GM23338 (cell line): ENCODE measurements at places on chromosomes 4 and X.

DNA sequence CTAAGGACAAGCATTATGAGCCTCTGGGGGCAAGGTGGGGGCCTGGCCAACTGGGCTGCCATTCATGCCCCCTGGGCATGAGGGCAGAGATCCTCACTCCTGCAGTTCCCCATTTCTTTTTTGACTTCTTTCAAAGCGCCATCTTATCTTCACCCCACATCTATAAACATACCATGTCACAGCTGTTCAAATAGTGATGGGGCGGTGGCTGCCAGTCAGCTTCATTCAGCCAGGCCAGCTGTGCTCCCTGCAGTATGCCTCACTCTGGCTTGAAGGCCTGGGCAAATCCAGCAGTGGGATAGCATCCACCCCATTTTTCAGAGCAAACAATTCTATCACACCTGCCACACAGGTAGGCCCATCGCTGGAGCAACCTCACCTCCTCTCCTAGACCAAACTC lies 85.5 kb downstream of the NHSL2 start:
- no peaks in the 10 kb centered on the region for H3K36me3 ChIP-seq
- H3K27ac ChIP-seq = no peak overlapping the region
- H3K27me3 ChIP-seq = no peaks in the 10 kb centered on the region
- H3K4me3 ChIP-seq = no peak overlapping the region

DNA sequence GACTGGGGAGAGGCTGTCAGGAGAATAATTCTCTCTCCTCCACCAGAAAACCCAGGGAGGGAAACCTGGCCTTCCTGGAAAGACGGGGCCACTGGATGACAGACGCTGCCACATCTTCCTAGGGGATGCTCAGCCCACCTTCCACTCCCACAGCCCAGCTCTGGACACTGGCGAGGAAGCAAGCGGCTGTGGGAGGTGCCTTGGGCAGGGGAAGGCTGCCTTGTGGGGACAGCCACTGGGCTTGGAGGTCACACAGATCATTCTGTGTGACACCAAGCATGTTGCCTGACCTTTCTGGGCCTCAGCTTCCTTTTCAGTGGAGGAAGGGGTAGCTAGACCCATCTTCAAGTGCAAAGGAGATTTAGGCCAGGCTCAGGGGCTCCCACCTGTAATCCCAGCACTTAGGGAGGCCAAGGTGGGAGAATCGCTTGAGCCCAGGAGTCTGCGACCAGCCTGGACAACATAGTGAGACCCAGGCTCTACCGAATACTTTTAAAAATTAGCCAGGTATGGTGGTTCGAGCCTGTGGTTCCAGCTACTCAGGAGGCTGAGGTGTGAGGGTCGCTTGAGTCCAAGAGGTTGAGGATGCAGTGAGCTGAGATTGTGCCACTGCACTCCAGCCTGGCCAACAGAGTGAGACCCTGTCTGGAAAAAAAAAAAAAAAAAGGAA lies 9.8 kb upstream of the MSX1 start:
- no peaks in the 10 kb centered on the region for H3K36me3 ChIP-seq
- H3K4me3 ChIP-seq = no peak overlapping the region
- peaks cover 89% of the 10 kb centered on the region for H3K27me3 ChIP-seq
- H3K4me1 ChIP-seq = peaks cover 9% of the 10 kb centered on the region
- no peak for DNase-seq
- H3K27ac ChIP-seq = no peak overlapping the region

DNA sequence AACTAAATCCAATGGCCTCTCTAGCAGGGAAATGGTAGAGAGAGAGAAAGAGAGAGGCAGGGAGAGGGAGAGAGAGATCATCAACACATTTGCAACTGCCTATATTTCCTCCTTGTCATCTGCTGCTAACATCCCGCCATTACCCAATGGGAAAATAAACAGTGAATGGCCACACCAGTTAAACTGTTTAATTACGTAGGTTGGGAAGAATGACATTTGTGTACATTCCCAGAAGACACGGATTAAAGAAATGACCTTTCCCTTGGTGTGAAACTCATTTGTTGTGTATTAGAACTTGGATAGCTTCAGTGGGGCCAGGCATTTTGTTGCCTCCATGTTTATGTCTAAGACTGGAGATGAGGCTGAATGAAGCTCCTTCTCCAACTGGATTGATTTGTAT lies 95.8 kb upstream of the GPC4 start:
- no peaks in the 10 kb centered on the region for H3K27me3 ChIP-seq
- no peak overlapping the region for H3K4me3 ChIP-seq
- H3K4me1 ChIP-seq = peaks cover 9% of the 10 kb centered on the region; the same call in 1 of the 2 replicates
- no peaks in the 10 kb centered on the region for H3K36me3 ChIP-seq

DNA sequence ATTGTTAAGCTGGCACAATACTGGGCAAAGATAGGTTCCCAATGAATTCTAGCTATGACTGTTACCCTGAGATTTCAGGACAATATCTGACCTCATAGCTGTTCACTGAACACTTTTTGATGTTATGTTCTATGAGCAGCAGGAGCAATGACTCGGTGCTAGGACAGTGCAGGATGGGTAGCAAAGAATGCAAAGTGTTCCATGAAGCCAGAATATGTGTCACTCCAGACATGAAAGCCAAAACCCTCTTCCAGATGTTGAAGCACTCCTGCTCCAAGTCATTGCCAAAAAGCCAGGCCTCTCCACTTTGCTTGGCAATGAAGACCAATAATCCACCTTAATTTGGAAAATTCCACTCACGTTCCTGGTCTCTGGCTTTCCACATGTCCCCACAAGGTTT lies 300.9 kb upstream of the CPEB2 start:
- H3K27ac ChIP-seq = no peak overlapping the region
- H3K4me1 ChIP-seq = peaks cover 3% of the 10 kb centered on the region; the same call in 1 of the 2 replicates
- no peak for DNase-seq
- H3K27me3 ChIP-seq = no peaks in the 10 kb centered on the region

- H3K36me3 ChIP-seq = peaks cover 3% of the 10 kb centered on the region; the same call in 1 of the 2 replicates
- no peaks in the 10 kb centered on the region for H3K27me3 ChIP-seq
- no peak overlapping the region for H3K27ac ChIP-seq
- DNase-seq = no peak
- H3K4me3 ChIP-seq = no peak overlapping the region
These were observed 53.8 kb downstream of the RAP1GDS1 start for GRCh38 chr4:98314791-98315565.

DNA sequence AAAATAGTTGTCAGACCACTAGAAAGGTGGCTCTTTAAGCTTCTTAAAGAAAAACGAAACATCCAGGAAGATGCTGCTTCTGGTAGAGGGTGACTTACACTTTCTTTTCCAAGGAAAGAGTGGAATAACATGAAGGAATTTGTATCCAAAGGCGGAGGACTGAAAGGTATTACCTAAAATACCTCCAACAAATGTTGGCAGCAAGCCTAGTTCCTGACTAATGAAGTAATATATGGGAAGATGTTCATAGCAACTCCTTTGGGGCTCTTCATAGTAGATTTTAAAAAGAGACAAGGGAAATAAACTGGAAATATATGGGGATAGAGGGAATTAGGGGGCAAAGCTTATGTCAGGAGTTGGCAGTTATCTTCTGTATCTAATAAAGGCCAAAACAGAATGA lies 116.2 kb downstream of the AASDH start:
- H3K27me3 ChIP-seq = no peaks in the 10 kb centered on the region
- H3K36me3 ChIP-seq = no peaks in the 10 kb centered on the region
- H3K4me1 ChIP-seq = no peaks in the 10 kb centered on the region
- no peak overlapping the region for H3K27ac ChIP-seq
- H3K4me3 ChIP-seq = no peak overlapping the region
- DNase-seq = no peak

GRCh38 chr4:74096265-74096980 lies 2.6 kb downstream of the CXCL2 start:
- peaks cover 14% of the 10 kb centered on the region; the same call in 1 of the 2 replicates for H3K4me1 ChIP-seq
- no peak for DNase-seq
- H3K4me3 ChIP-seq = no peak overlapping the region
- H3K27me3 ChIP-seq = peaks cover 23% of the 10 kb centered on the region
- H3K27ac ChIP-seq = no peak overlapping the region
- no peaks in the 10 kb centered on the region for H3K36me3 ChIP-seq
